Psoas muscle (tissue), 8 donors: ENCODE measurements at places on chromosomes 7 and 10.

DNA sequence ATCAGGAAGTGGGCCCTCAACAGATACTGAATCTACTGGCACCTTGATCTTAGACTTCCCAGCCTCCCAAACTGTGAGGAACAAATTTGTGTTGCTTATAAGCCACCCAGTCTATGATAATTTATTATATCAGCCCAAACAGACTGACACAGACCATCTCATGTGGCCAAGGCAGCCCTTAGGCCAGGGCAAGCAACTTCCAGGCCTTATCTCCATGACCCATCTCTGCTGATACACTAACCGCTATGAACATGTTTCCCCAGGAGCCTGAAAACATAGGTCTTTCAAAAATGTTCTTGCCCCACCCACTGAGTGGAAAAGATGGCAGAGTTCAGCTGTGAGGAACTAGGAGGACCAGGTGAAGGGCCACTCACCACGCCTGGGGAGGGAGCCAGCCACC is 3.2 kb upstream of the BLOC1S2 start:
- DNase-seq: no peak

GRCh38 chr7:74141705-74142104 is 32.5 kb upstream of the EIF4H start:
- no peak for DNase-seq

- no peak for DNase-seq
These were observed 44.1 kb upstream of the ADO start for GRCh38 chr10:62760401-62760800.

GRCh38 chr10:106661133-106661766 is 503.3 kb downstream of the SORCS1 start:
- DNase-seq: no peak

DNA sequence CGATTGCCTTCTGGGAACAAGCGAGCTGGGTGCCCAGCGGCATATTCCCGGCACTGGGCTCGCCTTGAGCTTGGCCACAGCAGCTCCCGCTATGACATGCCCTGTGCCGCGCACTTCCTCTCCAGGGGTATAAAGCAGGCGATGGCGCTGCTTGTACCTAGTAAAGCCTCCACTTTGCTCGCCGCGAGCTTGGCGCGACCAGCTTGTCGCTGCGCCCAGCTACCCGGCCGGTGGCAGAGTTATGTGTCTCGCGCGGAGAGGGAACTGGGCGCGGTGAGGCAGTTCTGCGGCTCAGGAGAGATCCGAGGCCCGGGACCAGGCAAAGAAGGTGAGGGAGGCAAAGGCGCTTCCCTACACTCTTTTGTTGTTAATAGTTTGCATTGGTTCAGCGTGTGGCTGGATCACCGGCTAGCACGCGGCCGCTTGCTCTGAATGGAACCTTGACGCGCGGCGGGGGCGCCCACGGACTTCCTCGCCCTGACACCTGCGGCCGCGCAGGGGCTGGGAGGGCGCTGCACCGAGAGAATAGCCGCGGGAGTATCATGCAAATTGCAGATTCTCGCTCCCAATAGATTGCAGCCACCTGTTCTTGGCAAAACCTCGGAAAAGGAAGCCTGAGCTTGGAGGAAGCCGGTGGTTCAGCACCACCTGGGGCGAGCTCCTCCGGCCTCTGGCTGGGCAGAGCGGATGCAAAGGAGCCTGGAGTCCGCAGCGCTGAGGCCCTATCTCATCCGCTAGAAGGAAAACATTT is 3.0 kb upstream of the BUB3 start:
- DNase-seq: peak; percentile 49

- no peak for DNase-seq
These were observed 179.3 kb upstream of the FZD8 start for GRCh38 chr10:35821339-35821911.

GRCh38 chr7:87234949-87235348 is 15.4 kb upstream of the TMEM243 start:
- DNase-seq: no peak

DNA sequence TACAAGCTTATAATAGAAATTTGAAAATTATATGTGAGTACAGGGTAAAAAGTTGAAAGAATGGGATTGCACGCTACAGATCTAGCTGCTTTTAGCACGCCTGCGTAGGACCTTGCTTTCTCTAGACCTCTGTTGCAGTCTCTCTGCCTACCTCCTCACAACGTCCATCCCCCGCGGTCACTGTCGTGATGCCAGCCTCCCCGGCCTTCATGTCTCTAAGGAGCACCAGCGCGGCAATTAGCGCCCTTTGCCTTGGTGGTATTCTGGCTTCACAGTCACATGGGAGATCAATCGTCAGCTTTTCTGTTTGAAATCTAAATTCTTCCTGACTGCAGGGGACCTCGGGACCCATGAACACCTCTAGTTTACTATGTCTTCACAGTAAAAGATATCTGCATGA is 131.3 kb downstream of the EGFR start:
- DNase-seq: no peak

DNA sequence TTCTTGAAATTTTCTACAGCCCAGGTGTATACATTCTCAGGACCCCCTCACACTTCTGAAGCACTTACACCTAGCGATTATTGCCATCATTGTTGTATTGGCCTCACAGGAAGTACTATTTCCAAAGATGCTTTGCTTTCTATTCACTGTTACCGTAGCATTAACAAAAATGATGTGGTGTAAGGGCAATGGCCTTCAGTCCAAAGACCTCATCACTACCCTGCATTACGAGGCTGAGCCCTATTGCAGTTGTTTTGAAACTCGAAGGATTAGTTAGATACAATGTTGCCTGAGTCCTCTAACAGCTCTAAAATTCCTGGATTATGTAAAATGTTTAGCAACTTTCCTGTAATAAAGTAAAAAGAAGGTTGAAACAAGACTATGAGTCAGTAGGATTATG is 2.9 kb downstream of the NRCAM start:
- DNase-seq: no peak
